Endothelial cell (in vitro differentiated cells): ENCODE measurements at places on chromosomes 3 and 15.
A peak's percentile ranks its signal among the peaks of the same experiment; 100 is the strongest.

DNA sequence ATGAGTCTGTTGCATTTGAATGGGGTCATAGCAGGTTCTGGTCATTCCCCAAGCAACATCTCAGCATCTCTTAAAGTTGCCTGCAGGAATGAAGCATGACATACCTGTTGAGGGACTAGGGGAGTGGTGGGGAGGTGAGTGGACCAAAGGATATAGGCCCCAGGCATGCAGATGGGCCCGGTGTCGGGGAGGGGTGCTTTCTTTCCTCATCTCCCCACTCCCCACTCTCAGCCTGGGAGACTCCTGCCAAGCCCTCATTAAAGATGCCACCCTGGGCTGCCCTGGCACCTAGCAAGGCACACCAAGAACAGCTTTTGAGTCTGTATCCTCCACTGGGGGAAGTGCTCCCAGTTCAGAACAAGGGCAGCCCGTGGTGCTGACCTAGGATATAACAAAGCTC is 54.2 kb downstream of the GRIP2 start:
- peaks cover 29% of the 10 kb centered on the region for H3K36me3 ChIP-seq
- H3K4me1 ChIP-seq: peaks cover 37% of the 10 kb centered on the region
- peaks cover 8% of the 10 kb centered on the region for H3K27me3 ChIP-seq
- DNase-seq: no peak

- no peaks in the 10 kb centered on the region for H3K36me3 ChIP-seq
- DNase-seq: no peak
- no peaks in the 10 kb centered on the region for H3K4me1 ChIP-seq
- no peak overlapping the region for H3K27ac ChIP-seq
- no peaks in the 10 kb centered on the region for H3K27me3 ChIP-seq
- H3K4me3 ChIP-seq: no peak overlapping the region
These were observed 200.3 kb upstream of the ICE2 start for GRCh38 chr15:60679256-60679655.

DNA sequence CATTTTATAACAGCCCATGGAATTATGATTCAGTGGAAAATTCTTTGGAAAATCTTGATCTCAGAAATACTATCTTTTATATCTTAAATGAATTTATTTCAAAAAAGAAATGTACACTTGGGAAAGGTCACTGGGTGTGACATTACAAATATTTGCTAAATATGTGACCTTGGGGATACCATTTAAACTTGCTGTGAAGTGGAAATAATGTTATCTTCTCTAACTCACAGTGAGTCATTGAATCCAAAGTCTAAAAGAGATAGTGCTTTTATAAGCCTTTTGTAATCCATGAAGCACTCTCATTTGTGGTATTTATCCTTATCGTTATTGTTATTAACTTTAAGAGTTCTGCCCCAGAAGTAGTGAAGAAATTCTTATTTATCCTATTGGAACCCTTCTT is 289.8 kb upstream of the SEMA6D start:
- H3K4me1 ChIP-seq: peaks cover 3% of the 10 kb centered on the region
- DNase-seq: no peak
- no peak overlapping the region for H3K4me3 ChIP-seq
- H3K27me3 ChIP-seq: no peaks in the 10 kb centered on the region
- no peaks in the 10 kb centered on the region for H3K36me3 ChIP-seq

- no peak for DNase-seq
- peaks cover 1% of the 10 kb centered on the region for H3K27me3 ChIP-seq
- no peak overlapping the region for H3K27ac ChIP-seq
- no peaks in the 10 kb centered on the region for H3K36me3 ChIP-seq
- H3K4me1 ChIP-seq: peaks cover 2% of the 10 kb centered on the region
These were observed 218.9 kb downstream of the PDZRN3 start for GRCh38 chr3:73405853-73406252.

- DNase-seq: no peak
- H3K36me3 ChIP-seq: no peaks in the 10 kb centered on the region
- H3K27ac ChIP-seq: no peak overlapping the region
- H3K4me1 ChIP-seq: no peaks in the 10 kb centered on the region
These were observed 337.2 kb upstream of the ZNF385D start for GRCh38 chr3:22088204-22088603.

- H3K27ac ChIP-seq: no peak overlapping the region
- H3K27me3 ChIP-seq: no peaks in the 10 kb centered on the region
- H3K36me3 ChIP-seq: no peaks in the 10 kb centered on the region
- H3K4me3 ChIP-seq: no peak overlapping the region
- H3K4me1 ChIP-seq: no peaks in the 10 kb centered on the region
These were observed 233.5 kb downstream of the MYRIP start for GRCh38 chr3:40042752-40043443.

DNA sequence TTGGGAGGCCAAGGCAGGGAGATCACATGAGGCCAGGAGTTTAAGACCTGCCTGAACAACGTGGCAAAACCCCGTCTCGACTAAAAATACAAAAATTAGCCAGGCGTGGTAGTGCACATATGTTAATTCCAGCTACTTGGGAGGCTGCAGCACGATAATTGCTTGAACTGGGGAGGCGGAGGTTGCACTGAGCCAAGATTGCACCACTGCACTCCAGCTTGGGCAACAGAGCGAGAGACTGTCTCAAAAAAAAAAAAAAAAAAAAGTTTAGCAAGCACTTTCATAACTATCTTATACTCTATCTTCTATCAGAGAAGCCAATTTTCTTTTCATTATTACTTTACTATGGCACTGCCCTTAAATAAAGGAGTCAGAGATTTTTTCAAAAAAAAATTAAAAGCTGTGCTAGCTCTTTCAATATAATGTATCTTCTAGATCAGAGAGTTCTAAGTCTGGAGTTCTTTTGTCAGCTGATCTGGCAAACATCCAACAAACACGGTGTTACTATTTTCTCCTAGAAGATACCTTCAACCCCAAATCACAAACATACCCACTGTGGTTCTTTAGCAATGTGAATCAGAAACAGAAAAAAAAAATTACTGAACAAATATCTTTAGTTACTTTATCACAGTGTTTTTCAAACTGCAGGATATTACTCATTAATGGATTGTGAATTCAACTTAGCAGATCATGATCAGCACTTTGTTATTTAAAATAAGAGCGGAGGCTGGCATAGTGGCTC is 3.0 kb downstream of the ZNF770 start:
- peaks cover 23% of the 10 kb centered on the region for H3K4me1 ChIP-seq
- H3K36me3 ChIP-seq: peaks cover 6% of the 10 kb centered on the region
- H3K4me3 ChIP-seq: no peak overlapping the region
- no peak for DNase-seq
- no peak overlapping the region for H3K27ac ChIP-seq

DNA sequence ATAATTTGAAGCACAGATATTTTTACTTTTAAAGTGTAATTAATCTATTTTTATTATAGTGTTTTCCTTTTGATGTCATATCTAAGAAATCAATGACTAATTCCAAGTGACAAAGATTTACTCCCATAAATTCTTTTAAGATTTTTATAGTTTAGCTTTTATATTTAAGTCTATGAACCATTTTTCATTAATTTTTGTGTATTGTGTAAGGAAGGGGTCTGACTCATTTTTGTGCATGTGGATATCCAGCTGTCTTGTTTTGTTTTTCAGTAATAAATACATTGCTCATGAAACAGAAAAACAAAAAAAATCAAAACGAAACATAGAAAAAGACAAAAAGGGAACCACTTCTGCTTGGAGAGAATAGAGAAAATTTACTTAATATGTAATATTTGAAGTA is 145.1 kb downstream of the EPHA6 start:
- H3K4me1 ChIP-seq: no peaks in the 10 kb centered on the region
- no peak overlapping the region for H3K4me3 ChIP-seq
- H3K27me3 ChIP-seq: no peaks in the 10 kb centered on the region
- no peak for DNase-seq

DNA sequence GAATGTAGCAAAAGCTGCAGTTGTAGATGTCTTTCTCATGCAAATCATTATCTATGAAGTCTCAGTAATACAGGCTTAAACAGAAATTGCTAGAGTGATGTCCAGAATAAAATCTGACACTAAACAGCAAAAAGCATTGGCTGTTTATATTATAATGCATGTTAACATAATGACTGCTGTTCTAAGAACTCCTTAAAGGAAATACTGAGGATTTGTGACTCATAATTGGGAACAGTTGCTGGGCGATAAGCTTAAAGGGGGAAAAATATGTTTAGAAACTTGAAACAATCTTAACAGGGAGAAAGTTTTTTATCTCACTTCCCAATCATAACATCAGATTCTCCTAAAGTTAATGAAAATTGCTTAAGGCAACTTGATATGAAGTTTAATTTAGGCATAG is 17.5 kb downstream of the TIPARP start:
- DNase-seq: no peak
- no peaks in the 10 kb centered on the region for H3K36me3 ChIP-seq
- H3K27me3 ChIP-seq: no peaks in the 10 kb centered on the region

DNA sequence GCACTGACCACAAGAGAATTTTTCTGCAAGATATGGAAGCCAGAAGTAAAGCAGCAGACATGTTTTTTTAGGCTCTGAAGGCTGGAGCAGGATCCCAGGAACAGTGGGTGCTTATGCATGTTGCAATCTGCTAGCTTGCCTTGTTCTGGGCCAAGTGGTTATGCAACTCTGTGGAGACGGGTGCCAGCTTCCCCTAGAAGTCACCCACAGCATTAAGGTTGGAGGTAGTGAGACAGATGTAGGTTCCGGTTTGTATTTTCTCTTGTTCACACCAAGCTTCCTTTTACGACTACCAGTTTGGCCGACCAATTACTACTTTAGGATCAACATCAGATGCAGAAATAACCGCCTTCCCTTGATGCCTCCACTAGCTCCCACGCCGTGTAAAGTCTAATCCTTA is 11.1 kb downstream of the DPH3 start:
- no peak overlapping the region for H3K27ac ChIP-seq
- H3K4me3 ChIP-seq: no peak overlapping the region
- H3K4me1 ChIP-seq: peaks cover 11% of the 10 kb centered on the region
- peaks cover 2% of the 10 kb centered on the region for H3K27me3 ChIP-seq
- DNase-seq: no peak

GRCh38 chr15:44193651-44194322 is 1.3 kb downstream of the FRMD5 start:
- DNase-seq: peak; percentile 7
- peaks cover 5% of the 10 kb centered on the region for H3K27me3 ChIP-seq
- peaks cover 11% of the 10 kb centered on the region for H3K4me1 ChIP-seq
- H3K36me3 ChIP-seq: no peaks in the 10 kb centered on the region
- H3K27ac ChIP-seq: no peak overlapping the region

GRCh38 chr3:133535971-133536881 is 37.3 kb upstream of the CDV3 start:
- H3K27ac ChIP-seq: no peak overlapping the region
- no peaks in the 10 kb centered on the region for H3K4me1 ChIP-seq
- H3K27me3 ChIP-seq: no peaks in the 10 kb centered on the region
- no peak for DNase-seq
- H3K36me3 ChIP-seq: no peaks in the 10 kb centered on the region

GRCh38 chr3:58336135-58336882 is 3.6 kb downstream of the PXK start:
- H3K36me3 ChIP-seq: peaks cover 3% of the 10 kb centered on the region
- H3K27me3 ChIP-seq: peaks cover 4% of the 10 kb centered on the region
- H3K4me1 ChIP-seq: peaks cover 14% of the 10 kb centered on the region
- DNase-seq: no peak
- no peak overlapping the region for H3K4me3 ChIP-seq
- no peak overlapping the region for H3K27ac ChIP-seq

DNA sequence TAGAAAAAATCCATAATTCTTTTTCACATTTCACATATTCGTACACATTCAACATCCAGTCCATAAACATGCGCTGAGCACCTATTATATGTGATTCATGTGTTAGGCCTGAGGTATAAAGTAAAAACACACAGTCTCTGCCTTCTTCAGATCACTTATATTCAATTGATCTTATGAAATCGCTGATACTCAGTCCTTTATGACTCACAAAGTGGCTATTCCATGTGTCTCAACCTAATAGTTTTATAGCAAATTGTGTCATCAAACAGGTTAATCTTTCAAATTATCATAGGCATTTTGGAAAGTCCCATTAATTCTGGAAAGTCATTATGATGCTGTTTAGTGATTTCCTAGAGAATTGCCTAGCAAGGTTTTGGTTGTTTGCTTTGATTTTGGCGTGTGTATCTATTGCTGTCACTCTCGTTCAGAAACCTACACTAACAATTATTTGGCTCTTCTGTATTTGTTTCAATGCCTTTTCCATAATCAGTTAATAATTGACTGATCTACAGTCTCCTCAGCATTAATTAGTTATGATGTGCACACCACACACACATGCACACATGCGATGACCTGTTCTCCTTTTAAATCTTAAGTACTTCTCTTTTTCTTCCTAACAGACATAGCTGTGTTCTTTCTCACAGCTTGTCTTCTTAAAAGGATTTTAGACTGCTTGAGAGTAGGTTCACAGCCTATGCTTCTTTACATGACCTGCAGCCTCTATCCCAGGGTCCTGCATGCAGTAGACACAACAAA is 353.1 kb downstream of the MECOM start:
- no peak for DNase-seq
- no peak overlapping the region for H3K27ac ChIP-seq
- no peak overlapping the region for H3K4me3 ChIP-seq
- H3K4me1 ChIP-seq: peaks cover 5% of the 10 kb centered on the region
- H3K36me3 ChIP-seq: no peaks in the 10 kb centered on the region

GRCh38 chr15:35519052-35519451 is 26.9 kb downstream of the DPH6 start:
- H3K36me3 ChIP-seq: no peaks in the 10 kb centered on the region
- DNase-seq: no peak
- no peak overlapping the region for H3K4me3 ChIP-seq
- peaks cover 26% of the 10 kb centered on the region for H3K4me1 ChIP-seq
- H3K27ac ChIP-seq: no peak overlapping the region

- peak within 1 kb of the TSS; percentile 91 for H3K4me3 ChIP-seq
- peaks cover 7% of the 10 kb centered on the region for H3K4me1 ChIP-seq
- peak; percentile 91 for DNase-seq
- peaks cover 5% of the 10 kb centered on the region for H3K27me3 ChIP-seq
- peaks cover 12% of the 10 kb centered on the region for H3K36me3 ChIP-seq
These were observed at the start of gene PRTG for GRCh38 chr15:55742927-55743728. PRTG (minus strand) TSS chr15:55743152; CDS start chr15:55742931, 221 bp downstream.

GRCh38 chr15:78567531-78567930 is 2.2 kb downstream of the CHRNA5 start:
- H3K4me3 ChIP-seq: peak overlapping the region; percentile 7
- no peaks in the 10 kb centered on the region for H3K36me3 ChIP-seq
- DNase-seq: no peak
- H3K27ac ChIP-seq: no peak overlapping the region

GRCh38 chr15:64697911-64698369 is 77.4 kb downstream of the RBPMS2 start:
- peaks cover 6% of the 10 kb centered on the region for H3K36me3 ChIP-seq
- no peak overlapping the region for H3K4me3 ChIP-seq
- H3K4me1 ChIP-seq: peaks cover 67% of the 10 kb centered on the region

DNA sequence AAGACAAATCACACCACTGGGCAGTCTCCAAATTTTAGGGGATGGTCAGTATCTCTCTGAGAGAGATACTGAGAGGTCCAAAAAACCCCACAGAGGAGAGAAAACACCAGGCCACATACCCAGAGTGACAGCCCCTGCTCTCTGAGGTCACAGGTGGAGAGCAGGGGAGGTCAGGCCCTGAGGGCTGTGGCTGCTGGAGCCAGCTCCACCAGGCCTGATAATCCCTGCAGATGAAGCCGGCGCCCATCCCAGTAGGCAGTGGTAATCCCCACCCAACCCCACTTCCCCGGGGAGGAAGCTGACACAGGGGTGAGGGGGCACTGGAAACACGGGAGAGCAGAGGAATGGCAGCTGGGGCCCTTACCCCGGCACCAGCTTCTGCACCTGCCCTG is 31.2 kb upstream of the SRP14 start:
- no peak overlapping the region for H3K4me3 ChIP-seq
- DNase-seq: no peak
- no peaks in the 10 kb centered on the region for H3K36me3 ChIP-seq
- H3K27me3 ChIP-seq: peaks cover 9% of the 10 kb centered on the region
- H3K27ac ChIP-seq: no peak overlapping the region
- H3K4me1 ChIP-seq: peaks cover 22% of the 10 kb centered on the region
